T follicular helper cell (primary cell): ENCODE measurements at places on chromosomes 4 and X.

- DNase-seq = no peak
Measured at GRCh38 chr4:94841864-94842221, 84.1 kb downstream of the BMPR1B start.

GRCh38 chr4:81647388-81647787 is 175.7 kb upstream of the RASGEF1B start:
- no peak for DNase-seq

GRCh38 chr4:75699299-75699698 is 25.1 kb upstream of the USO1 start:
- DNase-seq = no peak

DNA sequence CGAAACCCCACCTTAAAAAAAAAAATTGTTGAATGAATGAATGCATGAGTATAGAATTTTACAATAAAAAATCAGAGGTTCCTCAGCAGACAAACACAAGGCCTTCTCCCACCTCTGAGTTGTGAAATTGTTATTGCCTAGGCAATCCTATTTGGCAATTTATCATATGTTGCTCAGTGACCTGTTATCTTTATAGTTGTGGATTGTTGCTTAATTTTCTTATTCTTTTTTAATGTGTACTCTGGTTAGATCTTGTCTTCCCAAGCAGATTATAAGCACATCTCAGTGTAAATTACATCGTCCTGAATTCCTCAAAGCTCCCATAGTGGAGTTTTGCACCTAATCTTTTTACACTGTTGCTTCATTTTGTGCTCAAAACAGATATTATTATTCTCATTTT is 71.9 kb downstream of the RBM47 start:
- no peak for DNase-seq

- no peak for DNase-seq
Measured at GRCh38 chr4:47746122-47746521, 91.7 kb downstream of the CORIN start.

GRCh38 chr4:174425669-174426068 is 96.6 kb downstream of the HPGD start:
- no peak for DNase-seq
